ENCODE measurements at places on chromosomes 11 and 22.
A peak's percentile ranks its signal among the peaks of the same experiment; 100 is the strongest.

DNA sequence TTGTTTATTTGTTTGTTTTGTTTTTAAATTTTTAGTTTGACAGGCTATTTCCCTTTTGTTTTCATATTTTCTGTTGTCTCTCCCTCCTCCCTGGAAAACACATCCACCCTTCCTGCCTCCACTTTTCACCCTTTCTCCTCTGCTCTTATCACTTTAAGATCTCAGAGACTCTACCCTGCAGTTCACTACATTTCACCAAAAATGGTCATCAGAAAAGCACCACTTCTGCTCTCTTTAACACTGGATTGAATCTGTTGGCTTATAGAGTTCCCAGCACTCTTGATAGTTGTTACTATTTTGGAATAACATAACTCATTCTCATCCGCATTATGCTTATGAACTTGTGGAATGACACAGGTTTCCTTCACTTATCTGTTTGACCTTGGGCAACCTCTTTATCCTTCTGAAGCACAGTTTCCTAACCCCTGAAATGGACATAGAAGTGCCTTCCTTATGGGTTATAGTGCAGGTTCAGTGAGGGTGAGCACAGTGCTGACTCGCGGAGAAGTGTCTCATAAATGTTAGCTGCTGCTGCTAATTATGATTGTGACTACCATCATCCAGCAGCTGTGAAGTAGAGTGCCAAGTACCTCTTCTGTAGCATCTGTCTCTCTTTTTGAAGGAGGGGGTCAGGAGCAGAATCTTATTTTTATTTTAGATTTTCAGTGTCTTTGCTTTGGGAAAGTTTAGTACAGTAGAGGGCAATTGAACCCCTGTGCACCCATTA is 15.0 kb downstream of the TEAD1 start:
- H3K27me3 ChIP-seq = no peaks in the 10 kb centered on the region
- H3K27ac ChIP-seq = peak overlapping the region; percentile 93
- peaks cover 86% of the 10 kb centered on the region for H3K4me1 ChIP-seq
- H3K36me3 ChIP-seq = no peaks in the 10 kb centered on the region
- H3K4me3 ChIP-seq = no peak overlapping the region

GRCh38 chr22:22942511-22943329 is 55.1 kb downstream of the IGLL5 start:
- no peaks in the 10 kb centered on the region for H3K4me1 ChIP-seq
- H3K27me3 ChIP-seq = no peaks in the 10 kb centered on the region
- H3K36me3 ChIP-seq = no peaks in the 10 kb centered on the region
- peak; percentile 82 for DNase-seq
- H3K27ac ChIP-seq = no peak overlapping the region
- H3K4me3 ChIP-seq = no peak overlapping the region

GRCh38 chr22:25027959-25028840 is 75.7 kb downstream of the KIAA1671 start:
- H3K4me3 ChIP-seq = no peak overlapping the region
- H3K27me3 ChIP-seq = no peaks in the 10 kb centered on the region
- DNase-seq = peak; percentile 52

DNA sequence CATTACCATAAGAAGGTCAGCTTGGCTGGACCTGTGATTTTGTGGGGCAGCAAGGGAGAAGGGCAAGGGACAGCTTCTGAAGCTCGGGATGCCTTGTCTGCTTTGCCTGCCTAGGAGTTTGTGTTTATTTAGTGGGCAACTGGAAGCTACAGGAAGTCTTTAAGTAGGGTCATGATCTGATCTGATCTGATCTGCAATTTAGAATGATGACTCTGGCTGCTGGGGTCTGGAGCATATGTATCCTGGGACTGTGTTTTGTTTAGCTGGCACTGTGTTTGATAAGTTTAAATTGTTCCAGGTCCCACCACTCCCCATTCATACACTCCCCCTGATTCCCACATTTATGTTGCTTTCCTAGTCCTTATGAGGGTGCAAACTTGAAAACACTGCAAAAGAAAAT is 47.7 kb upstream of the HTATIP2 start:
- DNase-seq = no peak
- H3K36me3 ChIP-seq = no peaks in the 10 kb centered on the region
- H3K4me1 ChIP-seq = no peaks in the 10 kb centered on the region
- no peak overlapping the region for H3K4me3 ChIP-seq
- no peak overlapping the region for H3K27ac ChIP-seq

GRCh38 chr11:122920579-122920978 is 38.0 kb downstream of the JHY start:
- no peaks in the 10 kb centered on the region for H3K27me3 ChIP-seq
- H3K4me1 ChIP-seq = no peaks in the 10 kb centered on the region
- H3K4me3 ChIP-seq = no peak overlapping the region
- no peak overlapping the region for H3K27ac ChIP-seq
- DNase-seq = no peak

DNA sequence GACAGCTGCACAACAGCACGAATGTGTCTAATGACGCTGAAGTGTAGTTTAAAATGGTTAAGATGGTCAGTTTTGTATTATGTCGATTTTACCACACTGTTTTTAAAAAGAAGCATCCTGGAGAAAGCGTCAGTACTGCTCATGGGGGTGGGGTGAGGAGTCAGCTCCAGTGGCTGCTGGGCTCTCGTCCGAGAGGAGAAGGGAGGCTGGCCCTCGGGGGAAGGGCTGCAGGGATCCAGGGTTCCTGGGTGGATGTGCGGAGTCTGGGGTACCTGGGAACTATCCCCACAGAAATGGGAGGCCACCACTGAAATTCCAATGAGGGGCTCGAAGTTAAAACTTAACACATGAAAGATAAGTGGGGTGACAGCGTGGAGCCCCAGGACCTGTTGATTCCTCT is 11.9 kb downstream of the C11orf21 start:
- no peak overlapping the region for H3K4me3 ChIP-seq
- no peak overlapping the region for H3K27ac ChIP-seq
- H3K36me3 ChIP-seq = no peaks in the 10 kb centered on the region
- no peaks in the 10 kb centered on the region for H3K4me1 ChIP-seq
- H3K27me3 ChIP-seq = peaks cover 18% of the 10 kb centered on the region

GRCh38 chr11:13168271-13168670 is 109.3 kb upstream of the BMAL1 start:
- H3K4me3 ChIP-seq = no peak overlapping the region
- no peak overlapping the region for H3K27ac ChIP-seq
- no peak for DNase-seq
- H3K27me3 ChIP-seq = no peaks in the 10 kb centered on the region

GRCh38 chr11:10305964-10306918 is 1.4 kb downstream of the ADM start:
- DNase-seq = peak; percentile 41
- H3K27ac ChIP-seq = peak overlapping the region; percentile 94
- H3K27me3 ChIP-seq = peaks cover 3% of the 10 kb centered on the region
- H3K36me3 ChIP-seq = no peaks in the 10 kb centered on the region
- H3K4me3 ChIP-seq = peak overlapping the region; percentile 48

DNA sequence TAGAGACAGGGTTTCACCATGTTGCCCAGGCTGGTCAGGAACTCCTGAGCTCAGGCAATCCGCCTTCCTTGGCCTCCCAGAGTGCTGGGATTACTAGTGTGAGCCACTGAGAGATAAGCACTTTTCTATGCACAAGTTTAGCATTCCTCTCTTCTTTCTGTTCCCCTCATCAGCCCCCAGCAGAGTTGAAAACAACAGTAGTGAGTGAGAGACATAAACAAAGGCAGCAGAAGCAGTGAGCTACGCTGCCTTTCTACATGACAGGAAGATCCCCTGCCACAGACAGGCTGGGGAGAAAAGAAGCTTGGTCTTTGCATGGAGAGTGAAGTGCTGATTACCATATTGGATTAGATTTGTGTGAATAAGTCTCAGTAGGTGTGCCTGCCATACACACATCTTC is 392.0 kb upstream of the KIRREL3 start:
- H3K27ac ChIP-seq = no peak overlapping the region
- no peaks in the 10 kb centered on the region for H3K36me3 ChIP-seq
- DNase-seq = no peak

DNA sequence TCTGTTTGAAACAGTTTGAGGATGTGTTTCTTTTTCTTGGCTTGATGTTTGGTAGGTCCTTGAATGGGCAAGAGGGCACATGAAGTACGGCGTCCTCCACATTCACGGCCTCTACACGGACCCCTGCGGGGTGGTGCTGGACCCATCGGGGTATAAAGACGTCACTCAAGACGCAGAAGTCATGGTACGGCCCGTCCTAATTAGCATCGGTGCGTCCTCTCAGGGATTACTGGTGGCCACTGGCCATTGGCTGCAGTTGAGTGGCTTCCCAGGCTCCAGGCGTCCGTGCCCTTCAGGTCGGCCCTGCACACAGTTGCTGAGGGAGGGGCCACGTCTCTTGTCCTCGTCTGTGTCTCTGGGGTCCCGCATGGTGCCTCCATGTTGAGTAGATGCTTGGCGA is 20.8 kb downstream of the FAM118A start:
- H3K27ac ChIP-seq = no peak overlapping the region
- DNase-seq = no peak
- H3K27me3 ChIP-seq = no peaks in the 10 kb centered on the region
- H3K4me1 ChIP-seq = no peaks in the 10 kb centered on the region

DNA sequence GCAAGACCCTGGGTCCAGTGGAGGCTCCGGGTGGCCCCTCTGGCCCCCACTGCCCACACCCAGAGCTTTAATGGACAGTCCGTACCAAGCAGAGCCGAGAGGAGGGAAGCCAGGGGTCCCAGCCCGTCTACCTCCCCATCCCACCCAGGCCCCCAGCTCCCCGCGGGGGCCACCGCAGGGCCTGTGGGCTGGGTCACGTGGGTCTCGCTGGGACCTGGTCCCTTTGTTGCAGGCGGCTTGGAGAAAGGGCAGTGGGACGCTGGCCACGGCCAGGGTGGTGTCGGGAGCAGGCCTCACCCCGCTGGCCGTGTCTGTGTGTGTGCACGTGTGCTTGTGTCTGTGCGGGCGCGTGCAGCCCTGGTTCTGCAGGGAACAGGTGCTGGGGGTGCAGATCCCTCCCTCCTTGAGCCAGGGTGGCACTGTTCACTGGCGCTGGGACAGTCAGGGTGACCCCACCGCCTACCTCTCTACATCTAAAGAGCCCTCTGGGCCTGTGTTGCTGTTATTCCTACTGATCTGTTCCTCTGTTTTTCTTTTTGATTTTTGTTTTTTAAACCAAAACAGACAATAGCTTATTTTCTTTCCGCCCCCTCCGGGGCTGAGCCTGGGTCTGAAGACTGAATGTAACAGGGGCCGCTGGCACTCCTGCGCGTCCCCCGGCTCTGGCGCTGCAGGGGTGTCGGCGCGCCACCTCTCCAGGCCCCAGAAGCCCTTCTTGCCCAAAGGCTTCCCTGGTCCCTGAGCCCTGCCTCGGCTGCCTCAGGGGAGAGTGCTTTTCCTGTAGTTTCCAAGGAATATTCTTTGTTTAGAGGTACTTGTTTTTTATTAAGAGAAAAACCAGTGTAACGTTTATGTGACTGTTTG is 20.1 kb upstream of the TMEM191C start:
- no peak overlapping the region for H3K27ac ChIP-seq
- H3K27me3 ChIP-seq = no peaks in the 10 kb centered on the region
- no peak overlapping the region for H3K4me3 ChIP-seq
- H3K4me1 ChIP-seq = no peaks in the 10 kb centered on the region
- DNase-seq = no peak

DNA sequence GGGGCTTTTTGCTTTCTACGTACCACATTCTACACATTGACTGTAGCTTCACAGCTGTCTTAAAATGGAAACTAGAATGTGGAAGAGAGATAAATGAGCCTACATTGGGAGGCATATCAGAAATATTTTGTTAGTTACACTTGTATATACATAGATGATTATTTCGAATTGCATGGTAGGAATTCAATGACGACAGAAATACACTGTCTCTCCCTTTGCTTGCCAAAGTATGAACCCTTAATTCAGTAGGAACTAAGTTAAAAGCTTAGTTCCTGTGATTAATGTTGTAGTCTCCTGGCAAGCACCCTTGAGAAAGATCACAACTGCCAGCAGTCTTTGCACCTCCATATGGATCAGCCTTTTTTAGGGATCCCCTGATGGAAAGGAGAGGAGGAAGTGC is 10.1 kb downstream of the C11orf87 start:
- no peaks in the 10 kb centered on the region for H3K36me3 ChIP-seq
- H3K4me3 ChIP-seq = no peak overlapping the region
- H3K4me1 ChIP-seq = no peaks in the 10 kb centered on the region

- no peaks in the 10 kb centered on the region for H3K27me3 ChIP-seq
- no peak overlapping the region for H3K4me3 ChIP-seq
- no peaks in the 10 kb centered on the region for H3K4me1 ChIP-seq
- DNase-seq = no peak
These were observed 1461.2 kb downstream of the TBC1D22A start for GRCh38 chr22:48223488-48224190.

DNA sequence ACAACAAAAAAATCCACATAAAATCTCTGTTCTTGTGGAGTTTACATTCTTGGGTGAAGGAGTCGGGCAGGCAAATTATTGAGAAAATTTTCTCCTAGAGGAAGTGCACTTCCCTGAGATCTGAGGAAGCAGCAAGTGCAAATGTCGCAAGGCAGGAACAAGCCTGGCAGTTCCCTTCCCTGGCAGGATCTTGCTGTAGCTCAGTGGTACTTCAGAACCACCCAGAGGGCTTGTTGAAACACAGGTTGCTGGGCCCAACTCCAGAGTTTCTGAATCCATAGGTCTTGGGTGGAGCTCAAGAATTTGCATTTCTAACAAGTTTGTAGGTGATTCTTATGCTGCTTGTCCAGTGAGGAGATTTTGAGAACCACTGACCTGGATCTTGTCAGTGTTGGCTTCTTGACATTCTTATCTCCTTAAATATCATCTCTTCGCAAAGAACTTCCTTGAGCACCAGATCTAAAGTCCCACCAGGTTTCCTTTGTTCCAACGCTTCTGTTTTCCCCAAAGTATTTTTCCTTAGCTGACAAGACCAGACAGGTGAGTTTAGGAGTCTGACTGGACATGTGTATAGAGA is 9.6 kb downstream of the QSER1 start:
- no peak overlapping the region for H3K27ac ChIP-seq
- no peak for DNase-seq
- no peaks in the 10 kb centered on the region for H3K36me3 ChIP-seq
- no peak overlapping the region for H3K4me3 ChIP-seq
- H3K27me3 ChIP-seq = no peaks in the 10 kb centered on the region
- H3K4me1 ChIP-seq = no peaks in the 10 kb centered on the region

DNA sequence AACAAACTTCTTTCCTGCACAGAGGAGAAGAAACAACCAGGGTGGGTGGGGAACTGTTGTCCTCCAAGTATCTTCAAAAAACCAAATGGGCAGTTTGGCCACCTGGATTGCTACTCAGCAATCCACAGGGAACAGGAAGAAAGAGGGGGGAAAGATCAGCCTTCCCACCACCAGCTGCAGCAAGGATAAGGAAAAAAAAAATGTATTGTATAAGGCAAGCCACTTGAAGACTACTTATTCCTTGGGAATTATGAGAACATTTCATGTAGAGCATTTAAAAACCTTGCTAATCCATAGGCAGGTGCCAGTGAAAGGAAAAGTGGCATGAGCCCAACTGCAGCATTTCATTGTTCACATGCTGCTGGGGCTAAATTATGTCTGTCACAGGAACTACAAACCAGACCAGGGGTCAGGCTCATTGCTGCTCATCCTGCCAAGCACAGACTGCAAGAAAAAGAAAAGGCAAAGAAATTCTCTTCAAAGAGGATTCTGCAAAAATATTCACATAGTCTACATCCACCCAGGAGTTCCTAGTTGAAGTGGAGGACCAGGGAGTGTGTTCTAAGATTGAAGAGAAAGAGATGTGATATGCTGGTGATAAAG is 2.2 kb downstream of the RAB30 start:
- H3K4me1 ChIP-seq = peaks cover 33% of the 10 kb centered on the region
- peak overlapping the region; percentile 96 for H3K27ac ChIP-seq
- no peaks in the 10 kb centered on the region for H3K27me3 ChIP-seq
- H3K4me3 ChIP-seq = no peak overlapping the region

All from transverse colon (tissue), 4 donors.